ENCODE measurements at places on chromosomes 4 and X. TPM values are rescaled to one million over a fixed set of nuclear protein-coding genes. Genes with fewer than 3 reads are reported as not detected.

DNA sequence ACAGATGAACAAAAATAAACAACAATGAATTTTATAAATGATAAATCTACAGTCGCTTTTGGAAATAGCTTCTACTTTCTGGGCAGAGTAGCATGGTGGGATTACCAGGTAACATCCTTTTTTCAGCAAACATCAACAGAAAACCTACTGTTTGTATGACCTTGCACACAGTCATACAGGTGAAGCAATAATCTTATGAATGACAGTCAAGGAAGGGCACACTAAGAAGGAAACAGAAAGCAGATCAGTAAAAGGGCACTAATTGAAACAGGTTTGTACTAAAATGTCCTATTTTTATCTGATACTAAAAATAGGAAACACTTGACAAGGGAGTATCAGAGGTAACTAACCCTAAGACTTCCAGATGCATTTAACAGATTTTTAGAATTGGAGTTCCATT, 108.9 kb downstream of the DLG3 start:
- no peak for DNase-seq
- H3K4me1 ChIP-seq, result no peaks in the 10 kb centered on the region
- H3K27ac ChIP-seq, result no peak overlapping the region
- H3K27me3 ChIP-seq, result no peaks in the 10 kb centered on the region
- H3K36me3 ChIP-seq, result no peaks in the 10 kb centered on the region

Gene HMX1
- not detected for polyA plus RNA-seq

- no peak for DNase-seq
- H3K27ac ChIP-seq, result no peak overlapping the region
- H3K4me1 ChIP-seq, result no peaks in the 10 kb centered on the region
These were observed 548.1 kb downstream of the PACRGL start for GRCh38 chr4:21248331-21248730.

Gene STK26
- polyA plus RNA-seq, result 57.2 TPM

DNA sequence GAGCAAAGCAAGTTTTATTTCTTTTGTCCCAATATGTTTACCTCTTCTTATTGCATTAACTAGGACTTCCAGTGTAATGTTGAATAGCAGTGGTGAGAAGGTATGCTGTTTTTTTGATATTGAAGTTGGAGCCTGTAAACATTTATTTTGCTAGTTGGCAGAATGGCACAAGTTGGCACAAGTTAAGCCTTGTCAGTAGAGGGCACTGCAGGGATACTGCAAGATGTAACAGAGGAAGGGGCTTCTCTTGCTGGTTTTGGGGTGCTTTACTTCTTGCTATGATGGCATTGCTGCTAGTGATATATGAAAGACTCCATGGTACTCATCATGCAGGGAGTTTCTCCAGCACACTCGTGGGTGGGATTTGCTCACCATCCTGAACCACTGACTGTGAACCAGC, 327.3 kb upstream of the ARX start:
- no peak for DNase-seq
- H3K4me1 ChIP-seq, result no peaks in the 10 kb centered on the region
- H3K36me3 ChIP-seq, result no peaks in the 10 kb centered on the region

DNA sequence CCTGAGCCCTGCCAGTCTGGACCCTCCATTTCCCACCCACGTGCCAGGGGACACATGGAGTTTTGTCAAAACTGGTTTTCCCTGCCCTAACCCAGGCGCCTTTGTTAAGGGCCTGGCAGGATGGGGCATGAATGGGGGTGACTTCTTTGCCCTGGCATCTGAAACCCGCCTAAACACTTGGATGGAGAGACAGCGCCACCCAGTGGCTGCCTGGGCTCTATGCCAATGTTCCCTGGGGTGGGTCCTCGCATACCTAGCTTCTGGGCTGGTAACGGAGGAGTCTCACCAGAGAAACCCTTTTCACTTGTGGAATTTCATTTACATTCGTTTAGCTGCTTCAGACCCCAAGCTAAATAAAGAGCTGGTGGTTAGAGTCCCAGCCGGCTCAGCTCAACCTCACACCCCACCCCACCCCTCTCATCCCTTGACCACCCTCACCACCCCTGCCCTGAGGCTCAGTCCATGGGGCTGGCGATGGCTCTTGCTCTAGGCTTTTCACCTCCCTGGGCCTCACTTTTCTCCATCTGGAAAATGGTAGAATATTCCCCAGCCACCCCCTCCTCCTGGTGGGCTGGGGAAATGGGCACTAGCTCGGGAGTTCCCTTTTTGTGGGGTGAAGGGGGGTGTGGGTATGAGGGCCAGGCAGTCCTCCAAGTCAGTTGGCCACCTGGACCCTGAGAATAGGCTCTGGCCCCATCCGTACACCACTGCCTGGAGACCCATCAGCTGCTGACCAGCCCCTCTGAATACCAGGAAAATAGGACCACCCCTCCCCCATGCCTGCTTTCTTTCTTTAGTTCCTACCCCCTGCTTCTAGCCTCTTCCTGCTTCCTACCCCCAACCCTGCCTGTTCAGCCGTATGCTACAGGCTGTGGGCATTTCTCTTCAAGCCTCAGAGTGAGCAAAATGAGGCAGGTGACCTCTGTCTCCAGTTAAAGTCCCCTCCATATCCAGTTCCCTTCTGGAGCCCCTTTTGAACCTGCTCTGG, 57.1 kb upstream of the PJA1 start:
- DNase-seq, result peak; percentile 69
- no peak overlapping the region for H3K27ac ChIP-seq
- no peaks in the 10 kb centered on the region for H3K27me3 ChIP-seq
- H3K4me3 ChIP-seq, result no peak overlapping the region
- no peaks in the 10 kb centered on the region for H3K4me1 ChIP-seq

- no peaks in the 10 kb centered on the region for H3K36me3 ChIP-seq
- H3K27me3 ChIP-seq, result no peaks in the 10 kb centered on the region
- no peak for DNase-seq
- no peaks in the 10 kb centered on the region for H3K4me1 ChIP-seq
- H3K4me3 ChIP-seq, result no peak overlapping the region
- H3K27ac ChIP-seq, result no peak overlapping the region
These were observed 34.6 kb downstream of the CNKSR2 start for GRCh38 chrX:21408788-21409187.

- no peaks in the 10 kb centered on the region for H3K27me3 ChIP-seq
- DNase-seq, result no peak
- no peaks in the 10 kb centered on the region for H3K4me1 ChIP-seq
- H3K27ac ChIP-seq, result no peak overlapping the region
- H3K36me3 ChIP-seq, result no peaks in the 10 kb centered on the region
- H3K4me3 ChIP-seq, result no peak overlapping the region
These were observed 34.0 kb upstream of the TBC1D9 start for GRCh38 chr4:140790171-140790570.

DNA sequence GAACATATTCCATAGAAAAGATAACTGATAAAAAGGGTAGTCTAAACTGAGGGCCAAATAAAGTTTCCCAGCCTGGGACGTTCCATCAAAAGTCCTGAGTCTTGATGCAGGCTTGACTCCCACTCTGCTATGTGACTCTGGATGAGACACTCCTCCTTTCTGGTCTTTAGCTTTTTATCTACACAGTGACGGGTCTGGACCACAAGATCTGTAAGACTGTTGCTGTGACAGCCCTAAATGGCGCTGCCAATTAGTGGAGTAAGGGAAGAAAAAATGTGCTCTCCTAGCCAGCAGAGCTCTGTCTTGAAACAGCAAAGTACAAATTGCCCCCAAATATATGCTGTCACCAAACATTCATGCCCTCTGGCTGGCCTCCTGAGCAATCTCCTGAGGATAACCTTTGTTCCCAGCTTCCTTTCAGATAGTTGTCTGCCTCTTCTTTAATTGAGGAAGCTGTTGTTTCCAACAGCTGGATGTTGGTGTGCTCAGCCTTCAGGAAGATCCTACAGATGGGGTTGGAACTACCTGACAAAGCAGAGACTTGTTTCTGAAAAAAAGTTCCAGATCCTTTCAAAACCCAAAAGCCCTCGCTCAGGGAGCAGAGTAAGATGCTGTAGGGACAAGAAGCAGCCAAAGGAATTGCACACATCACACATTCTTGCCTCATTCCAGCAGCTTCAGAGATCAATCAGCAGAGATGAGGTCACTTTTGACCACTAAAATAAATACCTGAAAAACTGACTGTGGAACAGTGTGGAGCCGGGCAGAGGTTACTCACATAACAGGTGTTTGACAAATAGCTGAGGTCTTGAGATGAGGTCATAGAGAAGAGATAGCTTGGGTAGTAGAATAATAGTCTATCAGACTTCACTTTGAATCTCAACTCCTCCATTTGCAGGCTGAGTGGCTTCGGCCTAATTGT, 383.4 kb upstream of the FGF13 start:
- H3K4me1 ChIP-seq, result no peaks in the 10 kb centered on the region
- no peaks in the 10 kb centered on the region for H3K27me3 ChIP-seq
- no peaks in the 10 kb centered on the region for H3K36me3 ChIP-seq
- no peak for DNase-seq
- no peak overlapping the region for H3K27ac ChIP-seq
- no peak overlapping the region for H3K4me3 ChIP-seq

GRCh38 chr4:127985989-127986388, 20.8 kb downstream of the ABHD18 start:
- H3K36me3 ChIP-seq, result peaks cover 5% of the 10 kb centered on the region
- no peak for DNase-seq
- no peak overlapping the region for H3K4me3 ChIP-seq
- H3K27me3 ChIP-seq, result no peaks in the 10 kb centered on the region
- no peak overlapping the region for H3K27ac ChIP-seq
- H3K4me1 ChIP-seq, result no peaks in the 10 kb centered on the region

DNA sequence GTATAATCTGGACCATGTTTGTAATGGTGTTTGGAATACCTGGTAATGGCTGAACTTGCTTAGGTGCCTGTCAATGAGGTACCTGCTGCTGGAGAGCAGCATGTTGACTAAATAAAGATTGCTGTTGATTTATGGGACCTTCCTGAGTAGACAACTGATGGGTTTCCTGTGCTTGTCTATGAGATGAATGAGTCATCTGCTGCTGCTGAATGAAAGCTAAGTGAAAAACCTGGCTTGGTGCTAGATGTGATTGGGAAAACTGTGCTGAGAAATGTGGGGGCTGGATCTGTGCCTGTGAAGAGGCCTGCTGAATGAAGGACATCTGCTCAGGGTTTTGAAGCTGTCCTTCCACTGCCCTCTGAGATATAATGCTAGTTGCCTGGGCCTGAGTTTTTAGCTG, 69.6 kb downstream of the WNK3 start:
- no peak for DNase-seq
- H3K27ac ChIP-seq, result no peak overlapping the region
- H3K36me3 ChIP-seq, result no peaks in the 10 kb centered on the region
- no peaks in the 10 kb centered on the region for H3K27me3 ChIP-seq

DNA sequence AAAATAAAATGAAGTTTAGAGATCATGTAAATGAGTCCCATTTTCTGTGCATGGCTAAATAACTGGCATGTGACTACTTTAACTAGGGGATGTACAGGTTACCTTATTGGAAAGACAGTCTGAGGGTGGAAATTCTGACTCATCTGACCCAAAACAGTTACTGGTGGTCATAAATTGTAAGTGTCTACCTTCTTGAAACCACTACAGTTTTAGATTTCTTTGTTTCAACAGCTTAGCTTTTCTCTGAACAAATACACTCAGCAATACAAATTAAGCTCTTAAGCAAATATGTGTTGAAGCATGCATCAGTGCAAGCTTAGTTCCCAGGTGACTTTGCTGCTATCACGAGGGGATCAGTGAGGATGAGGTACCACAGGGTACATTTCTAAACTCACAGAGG, 60.7 kb upstream of the PGM2 start:
- H3K27ac ChIP-seq, result no peak overlapping the region
- no peak overlapping the region for H3K4me3 ChIP-seq
- DNase-seq, result no peak
- no peaks in the 10 kb centered on the region for H3K36me3 ChIP-seq
- no peaks in the 10 kb centered on the region for H3K27me3 ChIP-seq

Gene XK
- polyA plus RNA-seq, result not detected

Gene CFAP99
- not detected for polyA plus RNA-seq

DNA sequence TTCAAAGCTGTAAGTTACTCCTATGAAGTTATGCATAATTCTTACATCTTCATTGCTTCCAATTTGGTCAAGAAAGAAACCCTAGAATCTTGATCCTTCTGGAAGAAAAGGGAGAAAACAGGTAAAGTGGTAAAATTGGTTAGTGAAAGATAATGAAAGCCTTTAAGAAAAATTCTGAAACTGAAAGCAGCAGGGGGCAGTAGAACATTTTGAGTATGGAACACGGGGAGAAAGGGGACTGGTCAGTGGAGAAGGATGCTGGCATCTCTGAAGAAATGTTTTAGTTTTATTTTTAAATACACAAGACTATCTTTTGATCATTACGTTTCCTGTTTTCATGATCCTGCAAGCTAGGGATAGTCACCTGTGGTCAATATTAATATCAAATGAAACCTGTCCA, 54.3 kb downstream of the SLIT2 start:
- H3K36me3 ChIP-seq, result no peaks in the 10 kb centered on the region
- H3K4me3 ChIP-seq, result no peak overlapping the region
- no peak overlapping the region for H3K27ac ChIP-seq
- H3K27me3 ChIP-seq, result no peaks in the 10 kb centered on the region
- no peak for DNase-seq

DNA sequence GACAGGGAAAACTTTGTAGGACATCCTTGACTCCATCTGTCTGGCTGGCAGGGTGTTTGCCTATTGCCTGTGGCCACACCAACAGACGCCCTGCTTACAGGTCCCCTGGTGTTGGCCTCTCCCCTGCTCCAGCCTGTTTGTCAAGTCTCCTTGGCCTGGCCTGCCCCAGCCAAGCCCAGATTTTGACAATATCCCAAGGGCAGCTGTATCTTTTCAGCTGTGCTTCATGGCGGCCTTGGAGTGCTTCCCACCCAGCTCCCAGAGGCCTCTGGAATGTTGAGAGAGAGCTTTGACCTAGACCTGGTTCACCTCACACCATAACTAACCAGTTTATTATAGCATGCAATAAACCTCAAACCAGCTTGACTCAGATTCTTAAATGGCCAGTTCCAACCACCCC, 204.0 kb upstream of the NHS start:
- H3K4me3 ChIP-seq, result no peak overlapping the region
- H3K27ac ChIP-seq, result no peak overlapping the region
- no peak for DNase-seq
- no peaks in the 10 kb centered on the region for H3K27me3 ChIP-seq
- H3K4me1 ChIP-seq, result no peaks in the 10 kb centered on the region

Gene RBMXL3
- not detected for polyA plus RNA-seq

GRCh38 chr4:41888687-41889074, 46.5 kb upstream of the TMEM33 start:
- no peaks in the 10 kb centered on the region for H3K36me3 ChIP-seq
- no peak for DNase-seq
- H3K4me1 ChIP-seq, result no peaks in the 10 kb centered on the region
- no peak overlapping the region for H3K27ac ChIP-seq
- no peak overlapping the region for H3K4me3 ChIP-seq
- H3K27me3 ChIP-seq, result no peaks in the 10 kb centered on the region

DNA sequence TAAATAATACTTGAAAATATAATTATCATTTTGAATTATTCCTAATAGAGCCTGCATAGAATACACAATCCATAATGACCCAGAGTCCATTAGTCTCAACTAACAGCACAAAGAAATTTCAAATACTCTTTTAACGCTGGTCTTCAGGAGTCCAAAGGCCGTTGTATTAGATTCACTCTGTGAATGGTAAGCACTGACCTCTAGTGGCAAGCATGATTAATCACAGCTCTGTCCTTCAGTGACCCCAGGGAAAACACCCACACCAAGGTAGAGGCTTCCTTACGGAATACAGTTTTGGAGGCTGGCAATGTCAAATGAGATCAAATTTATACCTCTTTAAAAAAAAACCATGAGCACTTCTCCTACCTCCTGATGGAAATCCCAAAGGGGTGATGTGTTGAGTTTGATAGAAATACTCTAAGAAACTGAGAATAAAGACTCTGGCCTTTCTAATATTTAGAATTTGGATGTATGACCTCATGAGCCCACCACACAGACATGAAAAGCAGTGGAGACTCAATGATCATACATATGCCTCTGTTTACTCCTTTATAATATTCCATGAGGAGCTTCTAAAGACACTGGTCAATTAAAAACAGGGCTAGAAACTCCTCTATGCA, 147.2 kb upstream of the DKK2 start:
- H3K4me1 ChIP-seq, result no peaks in the 10 kb centered on the region
- H3K36me3 ChIP-seq, result no peaks in the 10 kb centered on the region
- no peaks in the 10 kb centered on the region for H3K27me3 ChIP-seq

Data from CD4-positive, alpha-beta memory T cell (primary cell).